ENCODE measurements at places on chromosomes 12 and 14.
A peak's percentile ranks its signal among the peaks of the same experiment; 100 is the strongest.

DNA sequence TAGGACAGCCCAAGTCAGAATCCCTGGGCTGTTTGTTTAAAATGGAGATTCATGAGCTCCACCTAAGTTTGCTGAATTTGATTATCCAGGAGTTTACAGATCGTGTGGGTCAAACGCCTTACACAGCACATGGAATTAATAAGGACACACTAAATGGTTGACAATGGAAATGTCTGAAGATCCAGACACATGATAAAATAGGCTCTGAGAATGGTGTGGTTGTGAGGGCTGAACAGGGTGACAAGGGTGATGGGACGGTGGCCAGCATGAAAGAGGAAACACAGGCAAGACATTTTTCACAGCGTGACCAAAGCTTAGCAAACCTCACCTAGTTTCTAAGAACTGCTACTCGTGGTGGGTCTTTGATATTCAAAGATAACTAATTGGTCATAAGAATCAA, 12.5 kb downstream of the VWF start:
- no peak for DNase-seq

DNA sequence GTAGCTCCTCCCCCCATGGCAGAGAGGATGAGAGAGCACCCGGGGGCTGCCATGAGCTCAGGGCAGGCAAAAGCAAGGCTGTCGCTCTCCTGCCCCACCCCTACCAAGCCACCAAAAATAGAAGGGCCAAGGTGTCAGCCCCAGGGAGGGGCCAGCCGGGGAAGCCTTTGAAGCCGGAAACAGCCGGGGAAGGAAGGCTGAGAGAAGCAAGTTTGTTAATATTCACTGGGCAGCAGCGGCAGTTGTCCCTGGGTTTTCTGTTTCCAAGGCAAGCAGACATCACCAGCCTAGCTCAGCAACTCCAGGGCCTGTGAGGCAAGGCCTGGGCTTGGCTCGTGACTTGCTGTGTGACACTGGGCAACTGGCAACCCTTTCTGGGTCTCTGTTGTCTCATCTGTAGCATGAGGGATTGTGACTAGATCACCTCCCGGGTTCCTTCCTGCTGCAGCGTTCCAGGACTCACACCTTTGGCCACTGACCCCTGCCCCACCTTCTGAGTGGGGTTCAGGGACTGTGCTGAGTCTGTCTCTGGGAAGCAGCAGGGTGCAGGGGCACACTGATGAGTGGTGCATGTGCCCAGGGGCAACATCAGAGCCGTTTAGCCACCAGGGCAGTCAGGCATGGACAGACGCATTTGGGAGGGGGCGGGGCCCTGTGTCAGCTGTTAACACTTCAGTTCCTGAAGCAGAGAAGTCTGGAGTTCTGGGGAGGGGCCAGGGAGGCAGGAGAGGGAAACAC, 24.3 kb downstream of the SYNDIG1L start:
- no peak for DNase-seq

- DNase-seq = no peak
Observed at GRCh38 chr12:82565966-82566365, 120.7 kb upstream of the TMTC2 start.

- DNase-seq = no peak
Observed at GRCh38 chr12:32140877-32141276, 34.2 kb downstream of the BICD1 start.

GRCh38 chr12:26197832-26198231, 2.5 kb downstream of the SSPN start:
- no peak for DNase-seq

DNA sequence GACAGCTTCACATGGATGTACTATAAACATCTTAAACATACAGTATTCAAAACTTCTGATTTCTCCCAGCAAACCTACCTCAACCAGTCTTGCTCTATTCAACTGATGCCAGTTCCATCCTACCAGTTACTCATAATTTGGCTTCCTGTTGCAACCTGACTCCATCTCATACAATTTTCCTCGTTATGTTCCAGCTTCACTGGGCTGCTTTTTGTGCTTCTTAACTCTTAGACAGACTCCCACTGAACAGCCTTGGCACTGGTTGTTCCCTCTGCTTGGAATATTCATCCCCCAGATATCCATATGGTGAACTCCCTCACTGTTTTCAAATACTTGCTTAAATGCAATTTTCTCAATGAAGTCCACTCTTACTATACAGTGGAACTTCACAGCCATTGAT, 249.2 kb downstream of the AEBP2 start:
- DNase-seq = no peak

- no peak for DNase-seq
Observed at GRCh38 chr12:114096461-114096860, 130.3 kb upstream of the RBM19 start.

- no peak for DNase-seq
Observed at GRCh38 chr12:34106172-34106571, 83.9 kb downstream of the ALG10 start.

GRCh38 chr14:42277840-42278239, 671.2 kb downstream of the LRFN5 start:
- DNase-seq = no peak

DNA sequence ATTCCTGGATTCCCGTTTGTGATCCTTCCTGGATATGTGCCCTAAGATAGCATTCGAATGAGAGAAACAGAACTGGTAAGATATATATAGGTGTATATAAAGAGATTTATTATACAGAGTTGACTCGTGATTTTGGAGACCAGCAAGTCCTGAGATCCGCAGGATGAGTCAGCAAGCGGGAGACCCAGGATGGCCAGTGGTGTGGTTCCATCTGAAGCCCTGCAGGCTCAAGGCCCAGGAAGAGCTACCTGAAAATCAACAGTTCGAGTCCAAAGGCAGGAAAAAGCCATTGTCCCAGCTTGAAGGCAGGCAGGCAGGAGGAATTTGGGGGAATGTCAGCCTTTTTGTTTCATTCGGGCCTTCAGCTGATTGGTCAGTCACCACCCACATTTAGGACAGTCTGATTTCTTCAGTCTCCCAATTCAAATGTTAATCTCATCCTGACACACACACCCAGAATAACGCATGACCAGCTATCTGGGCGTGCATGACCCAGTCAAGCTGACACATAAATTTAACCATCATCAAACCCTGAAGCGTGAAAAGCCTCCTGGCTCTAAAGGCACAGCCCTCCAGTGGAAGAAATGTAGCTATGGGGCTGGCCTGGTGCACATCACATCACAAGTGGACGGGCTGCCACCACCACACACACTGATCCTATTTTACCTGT, 44.3 kb downstream of the TUNAR start:
- no peak for DNase-seq

DNA sequence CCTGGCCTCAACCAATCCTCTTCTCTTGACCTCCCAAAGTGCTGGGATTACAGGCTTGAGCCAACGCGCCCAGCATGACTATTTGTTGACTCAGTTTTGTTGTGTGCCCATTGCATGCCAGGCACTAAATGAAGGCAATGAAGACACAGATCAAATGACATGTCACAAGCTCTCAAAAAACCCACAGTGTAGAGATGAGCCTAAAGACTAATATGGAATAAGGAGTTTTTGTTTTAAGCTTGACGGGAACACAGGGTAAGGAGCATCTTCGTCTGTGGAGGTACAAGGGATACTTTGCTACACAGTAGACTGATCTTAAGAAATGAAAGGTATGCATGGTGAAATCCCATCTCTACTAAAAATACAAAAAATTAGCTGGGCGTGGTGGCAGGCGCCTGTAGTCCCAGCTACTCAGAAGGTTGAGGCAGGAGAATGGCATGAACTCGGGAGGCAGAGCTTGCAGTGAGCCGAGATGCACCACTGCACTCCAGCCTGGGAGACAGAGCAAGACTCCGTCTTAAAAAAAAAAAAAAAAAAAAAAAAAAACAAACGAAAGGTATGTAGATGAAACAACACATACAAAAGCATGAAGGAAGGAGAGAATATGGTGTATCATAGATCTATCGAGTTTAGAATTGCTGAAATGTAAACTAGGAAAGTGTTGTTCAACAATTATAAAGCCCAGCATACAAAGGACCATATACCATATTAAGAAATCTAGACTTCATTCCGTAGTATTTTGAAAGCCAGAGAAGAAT, 122.1 kb upstream of the PTPRB start:
- no peak for DNase-seq

GRCh38 chr12:6229224-6230218, 29.3 kb downstream of the CD9 start:
- peak; percentile 93 for DNase-seq

GRCh38 chr12:93243689-93244513, 133.8 kb upstream of the NUDT4 start:
- DNase-seq = peak; percentile 97

DNA sequence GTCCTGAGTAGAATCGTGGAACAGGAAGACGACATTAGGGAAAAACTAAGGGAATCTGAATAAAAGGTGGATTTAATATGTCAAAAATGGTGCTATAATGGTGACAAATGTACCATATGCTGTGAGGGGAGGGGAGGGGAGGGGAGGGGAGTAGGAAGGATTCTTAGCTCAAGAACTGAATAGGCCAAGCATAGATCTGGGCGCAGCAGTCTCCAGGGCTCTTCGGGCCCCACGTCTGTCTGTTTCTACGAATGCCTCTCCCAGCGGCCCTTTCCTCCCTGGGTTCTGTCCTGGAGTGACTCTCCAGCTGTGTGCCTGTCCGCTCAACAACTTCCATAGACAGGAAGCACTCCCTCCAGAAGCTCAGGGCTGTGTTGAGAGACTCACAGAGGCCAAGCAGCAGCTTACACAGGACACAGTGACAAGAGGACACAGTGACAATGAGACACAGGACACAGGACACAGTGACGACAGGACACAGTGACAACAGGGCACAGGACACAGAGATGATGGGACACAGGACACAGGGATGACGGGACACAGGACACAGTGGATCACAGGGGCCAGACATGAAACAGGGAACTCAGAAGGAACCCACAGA, 42.4 kb upstream of the PPP2R5C start:
- no peak for DNase-seq

GRCh38 chr14:44763356-44763755, 198.4 kb downstream of the KLHL28 start:
- peak; percentile 20 for DNase-seq

DNA sequence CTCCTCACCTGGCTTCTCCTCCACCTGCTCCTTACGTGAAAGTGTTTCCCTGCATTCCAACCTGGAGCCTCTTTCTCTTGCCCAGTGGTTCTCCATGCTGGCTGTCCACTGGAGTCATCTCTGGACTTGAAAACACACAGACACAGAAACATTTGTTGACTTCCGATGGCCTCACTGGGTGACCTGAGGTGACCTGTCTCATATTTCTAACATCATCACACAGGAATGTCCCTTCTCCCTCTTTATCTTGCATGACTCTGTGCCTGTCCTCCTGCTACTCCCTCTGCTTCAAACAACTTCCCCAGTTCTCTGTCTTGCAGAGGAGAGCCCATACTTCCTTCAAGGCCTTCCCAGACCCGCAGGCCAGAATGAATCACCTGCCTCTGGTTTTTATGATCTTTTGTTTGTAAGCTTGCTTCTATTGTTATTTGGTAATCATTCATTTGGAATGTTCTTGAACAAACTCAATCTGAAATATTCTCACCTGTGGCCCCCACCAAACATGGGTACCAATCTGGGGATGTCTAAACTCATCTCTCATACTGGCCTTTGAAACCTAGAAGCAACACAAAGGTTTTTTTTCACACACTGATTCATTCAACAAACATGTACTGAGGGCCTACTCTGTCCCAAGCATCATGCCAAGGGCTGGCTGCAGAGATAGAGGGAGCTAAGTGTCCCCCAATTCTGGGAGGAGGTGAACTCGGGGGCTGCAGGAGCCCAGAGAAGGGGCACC, 9.7 kb upstream of the RIN3 start:
- DNase-seq = peak; percentile 77

GRCh38 chr14:77140359-77141213, 1.0 kb downstream of the ZDHHC22 start:
- no peak for DNase-seq

- no peak for DNase-seq
Observed at GRCh38 chr14:37203423-37203822, 5.7 kb downstream of the MIPOL1 start.

DNA sequence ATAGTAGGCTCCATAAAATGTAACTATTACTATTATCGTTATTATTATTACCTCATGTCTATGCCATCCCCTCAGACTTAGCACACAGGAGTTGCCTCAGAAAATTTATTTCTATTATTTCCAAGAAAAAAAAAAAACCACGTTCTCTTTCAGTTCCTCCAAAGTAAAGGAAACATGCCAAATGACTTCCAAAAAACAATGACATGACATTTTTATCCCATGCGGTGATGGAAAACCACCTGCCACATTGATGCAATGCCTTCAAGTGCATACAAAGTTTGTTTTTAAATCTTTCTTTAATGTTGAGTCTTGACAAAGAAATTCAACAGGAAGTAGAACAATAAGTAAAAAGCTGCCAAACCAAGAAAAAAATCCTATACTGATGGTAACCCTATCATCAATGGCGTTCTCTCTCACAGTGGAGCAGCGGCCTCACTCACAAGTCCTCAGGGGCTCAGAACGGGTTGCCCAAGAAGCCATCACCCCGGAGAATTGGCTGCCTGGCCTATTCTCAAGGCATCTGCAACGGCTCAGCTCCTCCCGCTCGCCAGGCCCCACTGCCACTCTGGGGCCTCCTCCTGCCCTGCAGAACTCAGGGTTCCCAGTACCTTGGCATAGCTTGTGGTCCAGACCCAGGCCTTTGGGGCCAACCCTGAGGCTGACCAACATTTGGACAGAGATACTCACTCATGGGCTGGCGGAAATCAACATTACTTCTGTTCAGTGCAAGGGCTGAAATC, 51.9 kb downstream of the SERPINA3 start:
- no peak for DNase-seq

GRCh38 chr12:116636608-116637519, 77.7 kb downstream of the MAP1LC3B2 start:
- DNase-seq = no peak

DNA sequence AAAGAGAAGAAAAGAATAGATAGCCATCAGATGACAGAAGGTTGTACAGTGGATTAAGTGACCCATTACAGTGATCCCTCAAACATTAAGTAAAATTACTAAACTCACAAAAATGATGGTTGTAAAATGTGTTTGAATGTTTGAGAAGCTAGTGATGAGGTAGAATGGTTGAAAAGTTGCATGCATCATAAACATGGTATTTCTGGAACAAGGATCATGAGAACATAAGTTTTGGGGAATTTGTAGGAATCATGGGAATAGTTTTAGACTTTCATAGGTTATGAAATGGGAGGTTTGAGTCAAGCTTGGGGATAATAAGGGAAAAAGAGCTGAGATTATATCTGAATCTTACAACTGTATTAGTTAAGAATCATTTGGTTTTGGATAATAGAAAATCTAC, 34.1 kb upstream of the NEDD1 start:
- DNase-seq = no peak

DNA sequence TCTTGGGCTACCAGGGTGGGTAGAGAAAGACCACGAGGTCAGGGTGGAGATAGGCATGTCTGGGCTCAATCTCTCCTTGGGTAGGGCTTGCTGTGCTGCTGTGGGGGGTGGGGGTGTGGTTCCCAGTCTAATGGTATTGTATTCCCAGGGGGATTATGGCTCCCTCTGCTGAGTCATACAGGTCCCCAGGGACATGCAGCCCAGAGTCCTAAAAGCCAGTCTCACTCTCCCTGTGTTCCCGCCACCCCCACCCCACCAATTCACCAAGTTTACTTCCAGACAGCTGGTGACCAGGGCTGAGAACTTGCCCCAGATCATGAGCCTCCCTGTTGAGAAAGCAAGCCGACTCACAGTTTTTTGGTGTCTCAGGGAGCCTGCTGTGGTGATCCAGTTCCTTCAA, 367.6 kb downstream of the C12orf75 start:
- DNase-seq = no peak

Measured in amniotic epithelial cell (primary cell).